ENCODE measurements at places on chromosomes 1 and 21. TPM values are rescaled to one million over a fixed set of nuclear protein-coding genes. Genes with fewer than 3 reads are reported as not detected.

GRCh38 chr1:19512545-19512944 is 27.2 kb upstream of the CAPZB start:
- no peak for ATAC-seq

- no peak for ATAC-seq
These were observed 11.0 kb upstream of the C1QA start for GRCh38 chr1:22625262-22625925.

DNA sequence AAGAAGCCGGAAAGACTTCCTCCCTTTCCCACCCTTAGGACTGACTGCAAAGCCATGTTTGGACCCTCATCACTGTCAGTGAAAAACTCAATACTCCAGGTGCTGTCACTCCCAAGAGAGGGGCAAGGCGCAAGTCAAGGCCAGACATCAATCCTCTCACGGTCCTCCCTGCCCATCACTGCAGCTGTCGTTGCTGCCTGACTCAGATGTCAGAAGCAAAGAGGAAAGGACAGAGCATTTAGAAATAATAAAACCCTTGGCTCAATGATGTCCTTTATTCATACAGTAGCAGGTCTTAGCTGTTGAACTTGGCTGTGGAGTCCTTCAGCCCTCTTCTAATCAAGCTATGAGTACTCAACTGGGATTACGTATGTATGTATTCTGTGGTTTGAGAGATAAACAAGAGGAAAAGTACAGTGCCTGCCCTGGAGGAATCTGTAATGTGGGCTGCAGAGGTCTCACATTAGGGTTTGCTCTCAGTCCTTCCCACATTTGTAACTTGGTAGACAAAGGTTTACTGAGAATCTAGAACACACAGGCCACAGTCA is 13.5 kb downstream of the SUSD4 start:
- ATAC-seq, result no peak

DNA sequence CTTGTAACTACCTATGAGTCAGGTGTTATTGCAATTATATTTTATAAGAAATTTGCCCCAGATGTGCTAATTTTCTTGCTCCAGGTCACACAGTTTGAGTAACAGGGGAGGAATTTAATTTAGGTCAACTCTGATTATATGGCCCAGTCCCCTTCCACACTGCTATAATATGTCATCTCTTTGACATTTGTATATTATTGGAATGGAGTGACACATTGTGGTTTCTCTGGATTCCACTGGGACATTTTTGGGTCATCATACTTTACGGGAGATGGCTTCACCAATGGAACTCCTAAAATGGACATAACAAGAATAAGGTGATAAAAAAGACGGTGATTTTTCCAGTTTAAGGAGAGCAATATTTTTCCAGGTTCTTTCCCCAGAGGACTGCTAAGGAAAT is 191.2 kb downstream of the DISC1 start:
- no peak for ATAC-seq

- no peak for ATAC-seq
These were observed 143.0 kb downstream of the MRPL39 start for GRCh38 chr21:25464275-25464674.

DNA sequence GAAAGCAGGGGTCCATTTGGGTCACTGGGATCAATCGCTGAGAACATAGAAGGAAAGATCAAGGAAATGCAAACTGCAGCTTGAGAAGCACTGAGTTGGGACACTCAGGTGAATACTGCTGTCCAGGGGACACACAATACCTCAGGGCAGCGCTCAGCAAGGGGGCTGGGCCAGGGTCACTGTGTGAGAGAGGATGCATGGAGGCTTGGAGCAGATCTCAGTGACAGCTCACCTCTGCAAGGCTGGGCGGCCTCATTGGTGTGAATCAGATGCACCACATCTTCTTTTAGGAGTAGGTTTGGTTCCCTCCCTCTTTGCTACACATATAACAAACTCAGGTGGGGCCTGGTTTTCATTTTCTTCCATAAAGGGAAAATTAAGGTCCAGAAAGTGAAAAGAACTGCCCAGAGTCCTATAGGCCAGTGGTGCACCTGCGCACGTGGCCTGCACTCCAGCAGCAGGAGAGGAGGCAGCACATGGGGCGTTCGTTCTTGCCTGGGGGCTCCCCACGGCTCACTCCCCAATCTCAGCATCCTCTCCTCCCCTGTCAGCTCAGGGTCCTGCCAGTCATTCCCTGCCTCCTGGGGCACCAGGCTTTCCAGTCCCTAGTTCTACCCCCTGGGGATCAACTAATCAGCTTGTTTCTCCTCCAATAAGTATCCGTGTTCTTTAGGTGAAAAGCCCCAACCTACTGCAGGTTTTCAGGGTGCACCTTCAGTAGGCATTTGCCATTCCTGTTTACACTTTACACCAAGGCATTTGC is 1.5 kb downstream of the A3GALT2 start:
- no peak for ATAC-seq

DNA sequence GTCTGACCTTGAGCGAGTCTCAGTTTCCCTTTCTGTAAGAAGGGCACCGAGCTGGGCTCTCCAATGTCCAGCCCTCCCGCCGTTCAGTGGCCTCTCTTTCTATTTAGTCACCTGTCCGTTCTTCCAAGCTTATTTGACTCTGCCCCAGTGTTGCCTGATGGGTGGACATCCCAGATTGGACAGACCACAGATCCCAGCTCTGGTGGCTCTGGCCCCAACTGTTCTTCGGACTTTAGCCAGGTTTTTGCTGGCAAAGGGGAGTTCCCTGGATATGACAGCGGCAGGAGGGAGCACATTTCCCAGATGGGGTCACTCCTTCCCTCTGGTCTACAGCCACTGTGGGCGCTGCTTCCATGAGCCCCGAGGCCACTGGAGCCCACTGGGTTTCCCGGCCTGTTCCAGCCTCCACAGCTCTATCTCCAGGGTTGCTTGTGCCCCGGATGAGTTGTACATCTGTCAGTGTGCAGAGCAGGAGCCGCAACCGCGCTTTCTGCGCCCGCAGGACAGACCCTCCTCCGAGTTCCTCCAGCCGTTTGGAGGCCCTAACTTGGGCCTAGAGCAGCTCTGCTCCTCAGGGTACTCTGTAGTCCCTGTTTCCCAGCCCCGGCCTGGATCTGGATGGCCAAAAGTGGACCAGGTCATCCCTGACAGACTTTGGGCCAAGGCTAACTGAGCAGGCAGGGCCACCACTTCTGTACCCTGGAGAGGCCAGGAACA is 3.8 kb downstream of the DMBX1 start:
- ATAC-seq, result no peak

Gene CSF3R
- 14.8 TPM for total RNA-seq

Gene OR2AK2
- not detected for total RNA-seq

Measured in gastroesophageal sphincter (tissue), 4 donors.